ENCODE measurements at places on chromosomes 5 and 9.

DNA sequence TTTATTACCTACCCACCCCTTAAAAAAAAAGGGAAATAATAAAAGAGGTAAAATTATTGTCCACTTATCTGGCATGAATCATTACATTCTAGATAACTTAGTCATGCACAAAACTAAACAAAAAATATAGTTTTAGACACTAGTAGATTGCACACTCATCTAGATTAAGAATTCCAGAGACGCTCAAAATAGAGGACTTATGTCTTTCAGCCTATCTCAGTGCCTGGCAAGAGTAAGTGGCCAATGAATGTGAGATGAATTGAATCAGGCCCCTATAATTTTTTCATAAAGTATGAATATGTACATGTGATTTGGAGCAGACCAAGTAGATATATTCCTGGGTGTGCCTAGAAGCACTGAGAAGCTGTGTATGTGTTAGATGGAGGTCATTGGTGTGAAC lies 2.0 kb upstream of the RXFP3 start:
- no peak for DNase-seq

GRCh38 chr5:14801792-14802191 lies 69.8 kb downstream of the ANKH start:
- no peak for DNase-seq

DNA sequence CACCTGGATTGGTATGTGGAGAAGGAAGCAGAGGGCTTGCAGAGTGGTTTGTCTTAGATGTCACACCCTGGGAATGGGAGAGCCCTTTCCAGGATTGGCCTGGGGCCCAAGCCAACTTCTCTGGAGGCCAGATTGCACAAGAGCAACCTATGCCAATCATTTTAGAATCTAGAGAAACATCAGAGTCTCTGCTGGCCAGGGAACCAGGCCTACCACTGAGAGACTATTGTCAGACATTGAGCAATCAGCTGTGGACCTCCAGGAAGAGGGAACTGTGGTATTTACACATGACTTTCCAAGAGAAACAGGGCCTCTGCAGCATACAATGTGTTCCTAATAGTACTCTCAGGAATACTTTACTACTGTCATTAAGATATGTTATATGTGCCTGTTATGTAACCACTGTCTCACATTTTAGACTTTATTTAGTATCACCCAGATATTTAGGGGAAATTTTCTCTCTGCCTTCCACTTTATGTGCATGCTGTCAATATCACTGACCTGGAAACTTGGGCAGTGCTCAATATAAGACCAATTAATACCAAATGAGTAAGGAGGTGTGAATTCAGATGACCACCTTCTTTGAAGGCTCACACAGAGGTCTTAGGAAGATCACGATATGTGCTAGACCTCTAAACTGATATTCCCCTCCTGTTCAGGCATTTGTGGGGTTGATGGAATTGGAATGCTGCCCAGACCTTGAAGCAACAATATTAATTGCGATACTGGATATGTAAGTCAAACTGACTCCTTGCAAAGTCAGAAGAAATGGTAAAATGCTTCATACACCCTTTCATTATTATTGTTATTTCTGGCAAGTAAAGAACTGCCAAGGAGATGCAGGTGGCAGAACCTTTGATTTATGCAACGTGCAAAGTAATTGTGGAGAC lies 20.5 kb upstream of the CCL28 start:
- DNase-seq = no peak

DNA sequence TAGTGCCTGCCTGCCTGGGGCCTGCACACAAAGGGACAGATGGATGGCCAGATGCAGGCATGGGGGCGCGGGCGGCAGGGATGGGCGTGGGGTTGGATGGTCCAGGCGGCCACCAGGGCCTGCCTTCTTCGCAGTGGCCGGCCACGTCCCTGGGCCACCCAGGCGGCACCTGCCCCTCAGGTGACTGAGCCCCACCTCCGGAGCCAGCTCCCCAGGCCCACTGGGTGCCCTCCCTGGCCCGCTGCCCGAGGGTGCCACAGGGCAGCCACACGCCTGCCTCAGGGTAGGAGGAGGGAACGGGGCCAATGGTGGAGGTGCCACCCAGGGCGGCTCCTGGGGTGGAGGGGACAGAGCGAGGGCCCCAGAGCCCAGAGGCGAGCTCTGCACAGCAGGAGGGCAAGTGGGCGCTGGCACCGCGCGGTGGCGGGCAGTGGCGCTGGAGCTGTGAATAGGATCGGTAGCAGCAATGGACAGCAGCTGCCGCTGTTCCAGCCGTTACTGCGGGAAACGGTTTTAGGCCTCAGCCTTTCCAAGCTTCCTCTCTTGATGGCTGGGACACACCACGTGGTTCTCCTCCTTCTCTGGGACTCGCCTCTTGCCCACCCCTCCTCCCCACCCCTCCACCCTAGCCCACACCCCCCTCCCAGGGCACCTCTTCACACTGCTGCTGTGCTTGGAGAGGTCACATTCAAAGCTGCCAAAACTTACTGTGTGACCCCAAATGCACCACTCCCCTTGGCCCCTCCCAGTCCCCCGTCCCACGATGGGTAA lies 19.1 kb downstream of the LHX3 start:
- DNase-seq = no peak

DNA sequence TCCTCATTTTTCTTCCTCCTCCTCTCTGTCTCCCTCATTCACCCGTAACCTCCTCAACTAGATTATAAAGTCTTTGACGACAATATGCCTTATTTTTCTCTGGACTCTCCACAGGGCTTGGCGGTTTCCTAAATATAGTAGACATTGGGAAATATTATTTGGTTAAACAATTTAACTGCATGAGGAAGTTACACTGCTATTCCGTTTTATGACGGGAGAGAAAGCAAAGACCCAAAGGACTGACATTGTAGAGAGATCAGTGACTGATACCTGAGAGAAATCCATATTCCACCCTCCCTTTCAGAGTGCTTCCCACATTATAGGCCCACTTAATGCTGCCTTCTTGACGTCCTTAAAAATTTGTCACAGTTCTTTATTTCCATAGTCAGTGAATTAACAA lies 51.2 kb downstream of the GDA start:
- no peak for DNase-seq

DNA sequence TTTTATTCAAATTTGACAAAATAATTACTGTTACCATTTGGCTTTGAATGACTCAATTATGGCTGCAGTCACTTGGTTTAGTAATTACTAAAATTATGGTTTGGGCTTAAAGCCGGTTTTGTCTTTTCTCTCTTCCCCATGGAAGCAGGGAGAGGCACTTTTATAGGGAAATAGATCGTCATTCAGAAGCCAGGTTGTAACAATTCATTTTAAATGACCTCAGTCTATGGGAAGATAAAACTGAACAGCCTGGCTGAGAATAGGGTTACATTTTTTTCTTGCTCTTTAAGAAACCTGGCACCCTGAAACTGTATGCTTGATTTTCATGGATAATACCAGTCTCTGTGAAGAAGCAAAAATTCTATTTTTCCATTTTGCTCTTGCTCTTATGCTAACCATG lies 169.8 kb downstream of the SMC2 start:
- no peak for DNase-seq

- DNase-seq = no peak
Observed at GRCh38 chr5:81724571-81724970, 26.3 kb downstream of the SSBP2 start.

GRCh38 chr5:171743436-171744076 lies 42.1 kb upstream of the SMIM23 start:
- DNase-seq = no peak

DNA sequence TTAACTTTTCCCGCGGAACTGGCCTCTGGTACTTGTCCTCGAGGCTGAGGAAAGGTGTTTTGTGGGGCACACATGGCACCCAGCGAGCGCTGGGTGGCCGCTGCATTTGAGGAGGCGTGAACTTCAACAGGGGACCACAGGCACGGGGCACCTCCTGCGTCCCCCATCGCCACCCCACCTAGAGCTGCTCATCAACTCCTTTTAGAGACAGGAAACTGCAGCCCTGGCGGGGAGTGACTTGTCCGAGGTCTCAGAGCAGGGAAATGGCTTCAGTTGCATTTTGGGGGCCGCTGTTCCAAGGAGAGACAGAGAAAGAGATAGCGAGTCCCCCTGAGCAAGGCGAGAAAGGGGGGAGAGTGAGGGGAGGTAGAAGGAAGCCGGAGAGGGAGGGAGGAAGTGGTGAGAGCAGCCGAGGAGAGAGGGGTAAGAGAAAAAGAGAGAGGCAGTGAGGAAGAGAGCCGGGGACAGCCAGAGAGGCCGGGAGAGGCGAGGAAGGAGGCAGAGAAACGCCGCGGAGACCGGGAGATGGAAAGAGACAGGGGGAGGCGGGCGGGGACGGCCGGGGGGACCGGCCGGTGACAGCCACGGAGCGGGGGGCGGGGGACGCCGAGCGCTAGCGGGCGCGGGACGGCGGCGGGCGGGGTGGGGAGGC lies 12.5 kb upstream of the LHX2 start:
- peak; percentile 10 for DNase-seq

DNA sequence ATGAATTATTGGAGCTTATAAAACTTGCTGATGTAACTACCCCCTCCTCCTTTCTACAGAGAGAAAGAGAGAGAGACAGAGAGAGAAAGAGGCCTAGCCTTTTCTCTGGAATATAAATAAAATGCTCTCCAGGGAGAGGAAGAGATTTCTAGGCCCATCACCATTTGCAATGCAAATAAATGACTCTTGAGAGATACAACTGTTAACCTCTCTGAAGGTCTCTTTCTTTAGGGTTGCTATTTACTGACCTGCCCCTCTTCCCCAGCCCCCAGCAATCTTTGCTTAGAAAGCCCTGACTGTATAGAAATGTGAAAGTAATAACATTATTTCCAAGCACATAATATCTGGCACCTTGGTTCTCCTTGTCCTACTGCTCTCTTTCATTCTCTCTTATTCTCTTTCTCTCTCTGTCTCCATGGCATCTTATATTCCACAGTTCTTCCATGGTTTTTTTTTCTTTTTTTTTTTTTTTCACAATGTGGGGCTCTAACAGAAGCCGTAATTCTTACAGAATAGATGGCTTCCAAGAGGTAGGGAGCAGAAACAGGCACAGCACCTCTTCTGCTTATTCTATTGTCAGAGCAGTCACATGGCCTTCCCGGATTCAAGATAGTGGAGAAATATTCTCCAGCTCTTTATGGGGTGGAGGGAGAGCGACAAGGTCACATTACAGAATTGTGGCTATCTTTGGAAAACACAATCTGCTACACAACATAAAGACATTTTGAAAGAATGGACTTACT lies 1087.9 kb upstream of the NUDT12 start:
- DNase-seq = no peak

DNA sequence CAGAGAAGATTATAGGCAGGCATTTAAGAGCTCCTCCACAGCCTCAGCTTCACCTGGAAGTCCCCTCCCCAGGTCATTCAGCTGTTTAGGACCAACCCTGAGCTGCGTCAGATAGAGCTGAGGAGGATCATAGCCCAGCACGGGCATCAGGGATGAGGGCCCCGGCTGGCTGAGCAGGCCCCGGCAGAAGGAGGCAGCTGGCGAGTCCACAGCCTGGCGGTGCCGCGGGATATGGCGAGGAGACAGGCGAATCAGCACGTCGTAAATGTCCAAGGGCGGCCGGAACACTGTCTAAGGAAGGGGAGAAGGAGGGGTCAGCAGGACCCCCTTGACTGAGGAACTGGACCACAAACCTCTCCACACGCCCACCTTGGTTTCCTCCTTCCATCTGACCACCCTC lies 10.6 kb downstream of the NOL6 start:
- DNase-seq = no peak

DNA sequence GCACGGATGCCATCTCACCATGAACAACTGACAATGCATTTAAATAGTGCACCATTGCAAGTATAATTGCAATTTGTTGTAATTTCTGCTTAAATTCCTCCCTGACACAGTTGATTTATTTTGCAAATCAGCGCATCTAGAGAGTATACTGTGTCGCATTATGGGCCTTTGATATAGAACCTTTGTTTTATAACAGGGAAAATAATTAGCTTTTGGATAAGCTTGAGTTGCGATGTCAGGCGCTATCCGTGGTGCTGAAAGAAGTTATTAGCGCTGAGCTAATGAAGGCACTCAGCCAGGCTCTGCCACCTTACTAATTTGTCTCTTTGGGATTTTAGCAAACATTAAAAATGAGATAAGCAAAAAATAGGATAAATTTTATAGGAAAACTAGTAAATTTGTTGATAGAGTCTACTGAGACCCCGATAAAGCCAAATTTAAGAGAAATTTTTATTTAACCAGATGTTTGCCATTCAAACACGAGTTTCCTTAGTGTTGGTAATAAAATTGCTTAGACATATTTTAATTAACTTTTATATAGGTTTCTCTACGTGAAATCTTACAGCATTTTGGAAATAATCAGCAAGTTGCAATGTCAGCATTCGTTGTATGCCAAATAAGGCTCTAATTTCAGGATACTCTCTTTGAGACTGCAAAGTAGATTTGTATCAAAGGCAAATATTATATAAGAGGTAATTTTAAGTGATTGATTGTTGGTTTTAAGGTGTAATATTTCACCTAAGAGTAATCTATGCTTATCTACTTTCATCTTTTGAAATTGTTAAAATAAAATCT lies 355.5 kb downstream of the TLR4 start:
- DNase-seq = no peak

DNA sequence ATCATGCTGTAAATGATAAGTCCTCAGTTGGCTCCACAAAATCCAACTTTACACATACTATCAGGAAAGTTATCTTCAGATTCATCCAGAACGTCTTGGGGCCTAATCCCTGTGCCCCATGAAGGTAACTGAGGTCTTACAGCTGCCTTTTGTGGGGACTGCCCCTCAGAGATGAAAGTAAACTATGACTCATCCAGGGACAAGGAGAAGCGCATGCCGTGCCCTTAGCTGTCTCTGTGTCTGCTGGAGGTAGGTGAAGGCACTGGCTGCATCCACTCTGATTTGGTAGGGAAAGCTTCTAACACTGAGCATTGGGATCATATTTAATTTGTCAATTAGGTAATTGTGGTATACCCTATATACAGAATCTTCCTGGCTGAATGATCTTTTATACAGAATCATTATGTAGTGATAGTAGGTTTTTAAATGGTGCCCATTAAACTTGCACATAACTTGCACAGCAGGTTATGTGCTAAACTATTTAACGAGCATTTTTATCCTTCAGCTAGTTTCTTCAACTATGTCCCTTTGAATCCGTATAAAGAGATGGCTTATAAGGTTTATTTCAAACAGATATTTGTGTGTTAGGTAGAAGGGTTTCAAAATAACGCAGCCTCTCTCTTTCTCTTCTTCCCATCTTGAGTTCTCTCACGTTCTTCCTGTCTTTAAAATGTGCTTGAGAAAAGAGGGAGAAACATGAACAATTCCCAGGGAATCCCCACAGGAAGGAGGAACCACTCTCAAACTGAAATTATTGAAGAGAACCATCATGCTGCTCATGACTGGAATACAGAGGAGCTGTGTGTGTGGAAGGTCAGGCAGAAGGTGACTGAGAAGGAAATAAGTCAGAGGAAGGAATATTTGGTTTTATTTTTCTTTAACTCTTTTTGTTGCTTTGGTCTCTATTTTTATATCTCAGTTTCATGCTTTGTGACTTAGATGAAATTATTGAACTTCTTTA lies 250.9 kb downstream of the CD180 start:
- no peak for DNase-seq

Data from NCI-H1694 (cell line).